EL (cell line): ENCODE measurements at places on chromosomes 3 and 15.

GRCh38 chr3:46271209-46271745 lies 29.0 kb downstream of the CCR3 start:
- DNase-seq = no peak

GRCh38 chr3:129003578-129004112 lies 2.5 kb downstream of the EFCC1 start:
- no peak for DNase-seq

- DNase-seq = no peak
Measured at GRCh38 chr3:169662843-169663160, 710 bp downstream of the MECOM start.

GRCh38 chr3:14204515-14205284 lies 26.1 kb downstream of the LSM3 start:
- peak; percentile 60 for DNase-seq

DNA sequence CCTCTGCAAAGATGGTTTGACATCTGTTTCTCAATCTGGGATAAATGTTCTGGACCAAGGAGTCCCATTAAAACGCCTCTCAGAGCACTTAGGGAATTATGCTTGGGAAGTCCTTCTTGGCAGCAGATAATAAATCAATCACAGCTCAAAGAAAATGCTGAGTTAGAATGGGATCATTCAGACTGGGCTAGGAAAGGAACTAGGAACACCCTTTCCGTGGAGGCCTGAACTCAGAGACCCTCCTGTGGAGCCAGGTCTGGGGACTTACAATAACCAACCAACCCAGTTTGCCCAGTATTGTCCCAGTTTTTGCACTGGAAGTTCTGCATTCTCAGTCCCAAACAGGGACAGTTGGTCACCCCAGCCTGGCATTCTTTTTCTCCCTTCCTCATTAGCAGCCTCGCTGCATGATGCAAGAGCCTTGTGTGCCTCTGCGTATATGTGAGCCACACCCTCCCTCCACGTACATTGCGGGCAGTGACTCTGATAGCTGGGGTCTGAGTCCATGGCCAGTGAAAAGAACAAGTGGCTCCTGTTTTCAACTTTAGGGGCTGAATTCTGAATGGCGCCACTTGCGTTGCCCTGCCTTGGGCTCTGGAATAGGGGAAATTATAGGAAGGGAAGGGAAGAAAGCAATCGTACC lies 88.7 kb downstream of the SEMA5B start:
- DNase-seq = no peak

- no peak for DNase-seq
Measured at GRCh38 chr15:70086636-70087035, 11.1 kb downstream of the TLE3 start.

DNA sequence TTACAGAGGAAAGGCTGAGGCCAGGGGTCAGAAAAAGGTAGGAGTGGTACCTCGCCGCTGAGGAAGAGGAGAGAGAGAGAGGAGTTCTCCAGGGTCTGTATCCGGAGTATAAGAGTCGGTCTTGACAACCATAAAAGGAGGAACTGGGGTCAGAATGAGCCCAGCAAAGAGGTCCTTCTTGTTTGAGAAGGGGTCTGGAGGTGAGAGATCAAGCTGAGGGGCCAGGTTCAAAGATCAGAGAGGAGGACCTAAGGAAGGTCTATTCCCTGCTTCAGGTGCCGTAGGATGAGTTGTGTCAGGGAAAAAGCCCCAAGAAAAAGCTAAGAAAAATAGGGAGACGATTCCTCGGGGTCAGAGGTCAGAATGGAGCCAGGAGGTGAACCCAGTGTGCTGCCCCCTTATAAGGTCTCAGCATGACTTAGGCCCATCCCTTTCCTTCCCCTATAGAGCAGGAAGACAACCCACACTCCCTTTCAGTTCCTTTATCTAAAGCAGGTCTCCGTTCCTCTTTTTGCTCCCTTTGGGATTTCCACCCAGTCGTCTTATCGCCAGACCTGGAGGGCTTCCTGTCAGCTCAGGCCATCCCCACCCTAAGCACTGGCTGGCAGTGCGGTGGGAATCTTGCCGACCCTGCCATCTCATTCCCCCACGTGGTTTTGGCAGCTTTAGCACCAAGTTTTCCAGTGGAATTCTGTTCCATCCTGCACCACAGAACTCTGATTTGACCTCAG lies 651 bp downstream of the MTMR14 start:
- DNase-seq = no peak

- DNase-seq = peak; percentile 17
Measured at GRCh38 chr3:147246906-147247305, 159.4 kb downstream of the ZIC4 start.

- no peak for DNase-seq
Measured at GRCh38 chr3:46122091-46122490, 86.0 kb downstream of the CCR1 start.

DNA sequence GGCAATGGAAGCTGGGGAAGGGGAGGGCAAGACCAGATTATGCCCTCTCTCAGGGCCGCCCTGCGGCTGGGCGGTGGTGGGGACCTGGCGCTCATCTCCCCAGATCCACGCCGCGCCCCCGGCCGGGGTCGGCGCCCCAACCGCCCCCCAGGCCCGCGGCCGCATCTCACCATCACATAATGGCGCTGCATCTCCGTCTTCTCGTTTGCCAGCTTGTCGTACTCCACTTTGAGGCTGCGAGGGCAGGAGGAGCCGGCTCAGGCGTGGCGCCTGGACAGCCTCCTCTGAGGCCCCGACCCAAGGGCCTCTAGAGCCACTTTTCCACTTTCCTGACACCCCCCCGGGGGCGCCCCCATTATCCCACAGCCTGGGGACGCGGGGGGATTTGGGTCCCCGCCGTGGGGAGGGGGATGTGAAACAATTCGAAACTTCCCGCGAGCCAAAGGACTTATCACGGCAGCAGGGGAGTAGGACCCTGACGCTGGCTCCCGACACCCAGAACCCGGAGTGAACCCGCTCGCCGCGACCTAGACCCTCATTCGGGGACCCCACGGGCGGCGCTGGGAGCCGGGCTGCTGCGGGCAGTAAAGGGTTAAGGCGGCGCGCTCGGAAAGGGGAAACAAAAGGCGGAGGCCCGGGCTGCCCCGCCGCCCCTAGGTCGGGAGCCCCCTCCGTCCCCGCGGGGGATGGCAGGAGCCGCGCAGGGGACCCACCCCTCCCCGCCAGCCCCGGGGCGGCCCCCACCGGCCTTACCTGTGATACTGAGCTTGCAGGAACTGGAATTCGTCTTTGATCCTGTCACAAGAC lies 2.1 kb downstream of the TLE3 start:
- DNase-seq = peak; percentile 1

DNA sequence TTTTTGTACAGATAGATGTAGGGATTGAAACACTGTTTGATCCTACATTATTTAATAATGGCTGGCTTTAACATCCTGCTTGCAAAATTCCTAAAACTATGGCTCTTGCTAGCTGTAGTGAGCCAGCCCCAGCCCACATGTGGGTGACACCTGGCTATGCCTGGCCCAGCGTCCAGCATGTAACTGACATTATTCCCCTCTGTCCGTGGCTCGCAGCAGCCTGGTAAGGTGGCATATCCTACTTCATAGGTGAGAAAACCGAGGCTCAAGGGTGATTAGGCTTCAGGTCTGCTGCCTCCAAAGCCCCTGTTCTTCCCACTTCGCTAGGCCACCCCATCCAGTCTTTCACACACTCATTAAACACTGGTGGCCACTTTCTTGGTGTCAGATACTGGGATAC lies 1.6 kb downstream of the CALML4 start:
- no peak for DNase-seq

GRCh38 chr3:122322095-122323075 lies 2.7 kb upstream of the CSTA start:
- DNase-seq = no peak

DNA sequence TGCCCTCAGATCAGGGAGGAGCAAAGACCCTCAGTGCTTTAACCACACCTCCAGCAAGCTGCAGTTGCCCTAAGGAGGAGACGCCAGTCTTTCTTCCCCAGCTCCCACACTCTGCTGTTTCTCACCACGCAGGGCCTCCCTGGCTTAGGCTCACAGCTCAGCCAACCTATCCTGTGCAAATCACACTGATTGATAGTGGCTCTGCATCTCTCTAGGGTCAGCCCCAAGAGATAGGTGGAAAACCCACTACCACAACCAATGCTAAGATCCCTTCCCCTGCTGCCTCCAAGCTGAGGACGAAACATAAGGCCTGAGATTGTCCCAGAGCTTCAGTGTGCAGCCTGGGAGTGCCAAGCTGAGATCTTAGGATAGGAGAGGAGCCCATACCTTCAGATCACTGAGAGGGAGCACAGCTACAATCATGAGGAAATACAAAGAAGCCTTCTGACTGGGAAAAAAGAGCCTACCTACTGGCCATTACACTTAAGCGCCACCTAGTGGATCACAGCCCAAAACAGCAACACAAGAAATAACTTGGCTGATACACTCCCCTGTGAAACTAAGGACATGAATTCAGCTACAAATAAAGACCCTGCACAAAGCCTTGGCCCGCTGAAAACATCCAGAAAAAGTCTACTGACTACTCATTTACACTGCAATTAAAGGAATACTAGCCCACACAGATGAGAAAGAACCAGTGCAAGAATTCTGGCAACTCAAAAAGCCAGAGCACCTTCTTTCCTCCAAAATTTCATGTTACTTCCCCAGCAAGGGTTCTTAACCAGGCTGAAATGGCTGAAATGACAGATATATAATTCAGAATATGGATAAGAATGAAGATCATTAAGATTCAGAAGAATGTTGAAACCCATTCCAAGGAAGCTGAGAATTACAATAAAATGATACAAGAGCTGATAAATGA lies 271.5 kb upstream of the DCBLD2 start:
- peak; percentile 77 for DNase-seq

DNA sequence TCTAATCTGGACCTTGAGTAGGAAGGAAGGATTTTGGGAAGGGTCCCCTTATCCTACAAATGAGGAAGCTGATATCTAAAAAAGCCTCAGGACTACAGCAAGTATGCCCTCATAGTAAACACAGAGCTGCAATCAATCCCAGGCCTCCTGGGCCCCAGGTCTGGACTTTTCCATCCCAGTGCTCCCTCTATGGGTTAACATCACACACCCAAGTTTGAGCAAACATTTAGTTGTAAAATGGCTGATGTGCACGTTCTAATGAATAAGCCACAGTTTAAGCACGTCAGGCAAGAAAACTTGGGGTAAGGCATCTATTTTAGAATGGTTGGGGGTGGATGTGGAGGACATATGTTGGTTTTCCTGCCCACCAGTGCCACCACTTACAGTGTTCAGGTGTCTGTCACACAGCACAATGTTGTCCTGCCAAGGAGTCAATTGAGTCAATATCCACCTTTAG lies 44.3 kb upstream of the UBE2E1 start:
- peak; percentile 53 for DNase-seq

- peak; percentile 53 for DNase-seq
Measured at GRCh38 chr3:57911593-57911992, 96.6 kb upstream of the FLNB start.

GRCh38 chr3:187256051-187256616 lies 35.4 kb downstream of the MASP1 start:
- DNase-seq = no peak

GRCh38 chr15:38992930-38993329 lies 428.3 kb upstream of the RASGRP1 start:
- no peak for DNase-seq
